Mesothelial cell of epicardium (in vitro differentiated cells): ENCODE measurements at places on chromosomes 1 and 21.

GRCh38 chr1:37315371-37315846 lies 159.0 kb upstream of the ZC3H12A start:
- no peak for DNase-seq

GRCh38 chr21:40053007-40053406 lies 185.8 kb downstream of the PCP4 start:
- DNase-seq, result no peak

DNA sequence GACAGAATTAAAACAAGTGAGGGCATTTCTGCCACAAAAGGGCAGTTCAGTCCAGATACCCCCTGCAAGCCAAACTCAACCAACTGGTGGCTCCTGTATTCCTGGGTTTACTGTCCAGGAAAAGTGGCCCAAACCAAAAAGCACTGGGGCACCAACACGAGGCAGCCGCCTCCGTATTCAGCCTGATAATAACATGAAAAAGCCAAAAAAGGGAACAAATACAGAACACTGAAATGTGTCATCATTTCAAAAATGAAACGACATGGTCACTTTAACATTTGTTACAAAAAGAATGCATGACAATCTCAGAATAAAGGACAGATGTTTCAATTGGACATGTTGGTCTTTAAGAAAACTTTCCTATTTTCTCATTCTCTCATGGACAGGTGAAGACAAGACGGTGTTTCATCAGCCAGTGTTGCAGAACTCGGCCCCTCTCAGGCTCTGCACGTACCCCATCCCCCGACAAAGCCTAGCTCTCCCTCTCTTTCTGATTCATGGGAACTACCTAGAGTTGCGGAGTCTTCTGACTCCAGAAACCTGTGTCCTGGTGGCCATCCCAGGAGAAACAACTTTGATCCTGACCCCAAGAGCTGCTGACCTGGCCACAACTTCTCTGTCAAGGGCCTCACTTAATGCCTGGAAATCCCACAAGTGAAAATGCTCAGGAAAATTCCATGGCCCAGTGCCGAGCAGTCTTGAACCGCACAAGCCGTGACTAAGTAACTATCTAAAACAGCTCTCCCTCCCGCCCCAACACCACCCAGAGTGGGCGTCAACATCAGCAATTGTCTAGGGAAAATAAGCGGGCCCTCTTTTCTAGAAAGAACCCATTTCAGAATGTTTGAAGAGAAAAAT lies 27.1 kb downstream of the ZBTB17 start:
- DNase-seq, result no peak

GRCh38 chr1:110542725-110543124 lies 23.8 kb upstream of the KCNA10 start:
- DNase-seq, result no peak

DNA sequence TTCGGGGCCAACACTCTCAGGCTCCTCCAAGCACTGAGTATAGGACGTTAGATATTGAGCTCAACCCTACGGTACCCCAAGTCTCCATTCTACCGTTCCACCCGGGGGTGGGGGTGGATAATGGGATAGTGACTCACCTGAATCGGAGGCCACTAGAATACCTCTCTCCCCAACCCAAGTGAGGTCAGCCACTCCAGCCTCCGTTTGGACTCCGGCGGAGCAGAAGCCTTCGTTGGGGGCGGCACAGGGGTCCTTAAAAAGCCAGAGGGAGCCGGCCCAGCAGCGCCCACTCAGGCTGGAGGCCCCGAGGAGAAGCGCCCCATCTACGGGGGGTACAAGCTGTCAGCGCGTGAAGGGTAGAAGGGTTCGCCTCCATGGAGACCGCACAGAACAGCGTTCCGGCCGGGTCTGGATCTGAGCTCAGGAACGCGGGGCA lies 556 bp downstream of the WDR77 start:
- DNase-seq, result no peak

DNA sequence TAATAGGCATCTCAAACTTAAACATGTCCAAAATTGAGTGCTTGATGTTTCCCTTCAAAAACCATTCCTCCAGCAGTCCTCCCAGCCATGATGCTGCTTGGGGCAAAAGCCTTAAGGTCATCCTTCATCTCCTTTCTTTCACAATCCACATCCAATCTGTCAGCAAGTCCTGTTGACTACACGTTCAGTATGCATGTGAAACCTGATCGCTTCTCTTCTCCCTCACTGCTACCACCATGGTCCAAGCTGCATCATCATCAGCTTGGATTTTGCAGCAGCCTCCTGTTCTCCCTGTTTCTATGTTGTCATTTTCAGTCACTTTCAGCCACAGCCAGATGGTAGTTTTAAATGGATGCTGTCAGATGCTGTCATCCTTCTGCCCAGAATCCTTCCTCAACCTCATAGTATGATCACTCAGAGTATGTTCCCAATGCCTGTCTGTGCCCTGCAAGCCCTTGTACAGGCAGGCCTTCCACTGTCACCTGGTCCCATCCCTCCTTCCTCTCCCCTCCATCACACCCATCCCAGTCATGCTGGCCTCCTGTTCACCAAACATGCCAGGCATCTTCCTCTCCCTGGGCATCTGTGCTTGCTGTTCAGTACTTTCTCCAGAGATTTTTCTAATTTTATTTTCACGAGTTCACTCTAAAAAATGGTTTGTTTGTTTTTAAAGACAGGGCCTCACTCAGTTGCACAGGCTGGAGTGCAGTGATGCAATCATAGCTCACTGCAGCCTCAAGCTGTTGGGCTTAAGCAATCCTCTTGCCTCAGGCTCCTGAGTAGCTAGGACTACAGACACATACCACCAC lies 66.0 kb downstream of the SYDE2 start:
- DNase-seq, result no peak

GRCh38 chr1:170662561-170663403 lies 1.1 kb upstream of the PRRX1 start:
- no peak for DNase-seq

DNA sequence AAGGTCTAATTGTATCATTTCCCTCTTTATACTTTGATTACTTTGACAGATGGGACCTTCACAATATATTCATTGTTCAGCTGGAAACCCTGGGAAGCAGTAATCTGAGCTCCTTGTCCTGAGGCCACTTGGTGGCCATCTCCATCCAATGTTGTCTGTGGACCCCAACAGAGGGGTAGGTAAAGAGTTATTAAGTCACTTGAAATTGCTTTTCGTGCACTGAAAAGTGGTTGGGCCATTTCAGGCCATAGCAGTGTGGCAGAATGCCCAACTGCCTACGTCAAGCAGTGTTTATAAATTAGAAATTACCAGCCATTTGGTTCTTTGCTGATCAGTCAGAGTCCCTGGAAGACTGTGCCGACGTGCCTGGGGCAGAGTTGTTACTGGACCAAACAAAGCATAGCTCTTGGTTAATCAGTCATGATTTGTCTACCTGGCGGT lies 308.3 kb upstream of the USP25 start:
- DNase-seq, result no peak

- DNase-seq, result no peak
Measured at GRCh38 chr1:37469386-37469785, 5.0 kb upstream of the ZC3H12A start.

GRCh38 chr1:34590211-34590623 lies 164.6 kb upstream of the GJB5 start:
- DNase-seq, result peak; percentile 34

DNA sequence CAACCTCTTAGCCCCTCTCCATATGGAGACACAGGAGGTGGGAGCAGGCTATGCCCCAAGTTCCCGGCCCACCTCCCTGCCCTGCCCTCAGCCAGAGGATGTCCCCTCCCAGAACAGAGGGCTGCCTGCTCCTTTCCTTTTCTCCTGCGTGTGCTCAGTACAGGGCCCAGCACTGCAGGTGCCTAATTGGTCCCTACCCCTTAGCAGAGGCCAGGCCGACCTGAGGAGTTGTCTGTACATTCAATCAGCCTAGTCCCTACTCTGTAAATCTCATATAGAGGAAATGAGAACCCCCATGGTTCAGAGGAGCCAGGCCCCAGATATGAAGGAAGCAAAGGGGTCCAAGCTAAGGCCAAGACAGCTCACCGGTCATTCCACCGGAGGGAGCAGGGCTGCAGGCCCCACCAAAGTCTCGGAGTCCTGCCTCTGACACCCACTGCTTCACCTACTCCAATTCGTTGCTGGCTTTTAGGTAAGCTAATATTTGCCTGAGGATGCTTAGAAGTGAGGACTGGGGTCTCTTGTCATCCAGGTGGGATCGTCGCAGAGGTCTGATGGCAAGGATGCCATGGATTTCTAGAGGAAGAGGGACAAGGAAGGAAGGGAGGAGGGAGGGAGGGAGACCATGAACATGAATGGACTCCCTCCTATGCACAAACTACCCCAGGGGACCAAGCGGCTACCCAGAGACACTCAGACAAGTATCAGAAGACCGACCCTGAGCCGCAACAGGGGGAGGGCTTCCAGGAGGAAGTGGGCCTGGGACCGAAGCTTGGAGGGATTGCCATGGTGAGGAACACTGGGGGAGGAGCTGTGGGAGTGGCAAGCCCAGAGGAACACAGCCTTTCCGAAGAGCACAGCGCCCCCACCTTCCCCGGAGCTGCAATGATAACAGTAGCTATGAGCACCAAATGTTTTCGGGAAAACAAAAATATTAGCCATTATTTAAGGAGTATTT lies 30.4 kb upstream of the FOXO6 start:
- no peak for DNase-seq

DNA sequence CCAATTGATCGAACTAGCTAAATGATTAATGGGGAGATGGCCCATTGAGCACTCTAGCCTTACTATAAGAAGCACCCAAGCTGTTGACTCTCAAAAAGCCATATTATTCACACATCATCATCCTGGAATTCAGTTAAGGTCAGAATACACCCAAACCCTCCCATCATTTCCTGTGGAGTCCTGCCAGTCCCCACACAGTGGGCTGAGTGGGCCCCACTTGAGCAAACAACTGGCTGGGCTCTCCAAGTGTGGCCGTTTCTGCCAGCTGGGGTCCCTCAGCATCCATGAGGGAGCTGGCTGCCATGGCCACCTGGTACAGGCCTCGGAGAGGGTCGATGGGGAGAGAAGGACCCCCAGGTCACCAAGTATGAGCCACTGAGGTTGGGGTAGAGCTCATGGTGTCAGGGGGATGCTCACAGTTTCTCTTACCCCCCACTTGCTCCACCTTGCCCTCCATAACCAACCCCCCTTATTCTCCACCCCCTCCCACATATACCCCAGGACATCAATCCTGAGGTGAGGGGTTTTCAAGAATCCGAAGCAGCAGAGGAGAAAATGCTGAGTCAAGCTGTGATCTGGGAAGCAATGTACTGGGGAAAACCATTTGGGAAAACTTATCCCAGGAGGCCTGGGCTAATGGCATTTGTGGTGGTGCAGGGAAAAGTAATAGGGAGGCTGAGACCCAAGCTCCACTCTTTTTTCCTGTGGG lies 60.3 kb downstream of the UBE2T start:
- DNase-seq, result no peak

- no peak for DNase-seq
Measured at GRCh38 chr1:62040450-62040849, 154.2 kb upstream of the L1TD1 start.

- no peak for DNase-seq
Measured at GRCh38 chr1:110708974-110709440, 34.3 kb upstream of the KCNA3 start.

GRCh38 chr1:17485281-17485680 lies 45.8 kb upstream of the RCC2 start:
- no peak for DNase-seq

- DNase-seq, result no peak
Measured at GRCh38 chr1:34113887-34114286, 51.1 kb downstream of the CSMD2 start.
